IPS DF 6.9 (cell line): ENCODE measurements at places on chromosomes 5 and 9.

GRCh38 chr9:108283696-108284095 is 572.1 kb downstream of the ACTL7B start:
- DNase-seq = no peak

GRCh38 chr9:16809912-16810610 is 60.4 kb downstream of the BNC2 start:
- peak; percentile 100 for DNase-seq

DNA sequence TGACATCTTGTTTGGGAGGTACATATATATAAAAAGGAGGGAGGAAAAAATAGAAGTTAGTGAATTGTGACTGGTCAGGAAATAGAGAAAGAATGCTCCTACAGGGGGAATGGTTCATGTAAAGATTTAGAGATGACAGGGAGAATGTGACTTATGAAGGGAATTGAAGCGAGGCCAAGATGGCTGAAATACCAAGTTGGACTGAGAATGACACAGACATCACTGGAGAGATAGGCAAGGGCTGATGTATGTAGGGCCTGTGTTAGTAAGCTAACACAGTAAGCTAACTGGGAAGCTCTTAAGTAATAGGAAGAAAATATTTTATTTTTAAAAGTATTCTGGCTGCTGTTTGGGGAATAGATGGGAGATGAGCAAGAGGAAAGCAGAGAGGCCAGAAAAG is 286.3 kb downstream of the NNT start:
- DNase-seq = no peak

GRCh38 chr5:73312146-73312871 is 136.3 kb downstream of the FOXD1 start:
- no peak for DNase-seq

GRCh38 chr5:127186657-127187056 is 103.9 kb upstream of the MEGF10 start:
- no peak for DNase-seq

DNA sequence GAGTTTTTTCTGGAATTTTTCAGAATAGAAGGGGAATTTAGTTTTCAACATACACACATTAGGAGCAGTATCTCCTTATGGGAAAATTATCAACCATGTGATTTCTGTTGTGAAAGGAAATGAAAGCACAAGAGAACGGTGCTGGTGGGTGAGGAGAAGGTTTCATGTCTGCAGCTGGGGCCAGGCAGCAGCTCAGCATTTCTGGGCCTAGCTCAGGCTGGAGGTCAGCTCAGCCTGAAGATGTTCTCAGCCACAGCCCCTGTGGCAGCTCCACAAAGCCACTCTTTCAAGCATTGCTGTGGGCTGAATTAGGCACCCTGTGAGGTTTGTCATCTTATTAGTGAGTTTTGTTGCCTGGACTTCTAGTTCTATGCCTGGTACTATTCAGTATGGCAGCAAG is 90.3 kb downstream of the DIRAS2 start:
- DNase-seq = no peak

DNA sequence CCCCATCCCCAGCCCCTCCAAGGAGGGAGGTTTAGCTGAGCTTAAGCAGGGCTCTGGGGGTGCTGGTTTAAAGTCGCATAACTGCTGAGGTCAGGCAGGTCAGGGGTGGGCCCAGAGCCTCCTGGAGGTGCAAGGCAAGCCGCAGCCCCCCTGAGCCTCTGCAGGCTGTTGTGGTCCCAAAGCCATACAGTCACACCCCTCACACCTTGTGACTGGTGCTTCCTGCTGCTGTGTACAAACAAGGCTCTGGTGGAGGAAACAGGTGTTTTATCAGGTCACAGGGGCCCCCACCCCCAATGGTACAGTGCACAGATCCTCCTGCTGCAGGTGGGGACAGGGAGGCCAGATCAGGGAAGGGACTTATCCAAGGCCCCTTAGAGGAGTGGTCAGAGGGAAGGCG is 8.0 kb downstream of the TCF7 start:
- DNase-seq = no peak

DNA sequence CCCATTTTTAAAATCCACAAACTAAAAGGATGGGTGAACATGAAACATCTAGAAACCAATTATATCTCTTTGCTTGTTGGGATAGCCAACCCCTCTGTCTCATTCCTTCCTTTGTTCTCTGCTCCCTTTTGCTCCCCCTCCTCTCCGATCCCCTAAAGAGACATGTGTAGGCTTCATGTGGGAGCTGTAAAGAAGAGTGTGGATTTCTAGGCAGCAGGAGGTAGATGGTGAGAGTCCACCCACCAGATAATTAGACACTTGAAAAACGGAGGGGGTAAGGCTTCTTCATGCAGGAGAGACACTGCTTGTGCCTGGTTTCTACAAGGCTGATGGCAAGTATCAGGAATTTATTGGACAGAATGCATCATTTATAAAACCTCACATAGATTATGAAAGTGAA is 27.3 kb upstream of the CFAP157 start:
- no peak for DNase-seq

DNA sequence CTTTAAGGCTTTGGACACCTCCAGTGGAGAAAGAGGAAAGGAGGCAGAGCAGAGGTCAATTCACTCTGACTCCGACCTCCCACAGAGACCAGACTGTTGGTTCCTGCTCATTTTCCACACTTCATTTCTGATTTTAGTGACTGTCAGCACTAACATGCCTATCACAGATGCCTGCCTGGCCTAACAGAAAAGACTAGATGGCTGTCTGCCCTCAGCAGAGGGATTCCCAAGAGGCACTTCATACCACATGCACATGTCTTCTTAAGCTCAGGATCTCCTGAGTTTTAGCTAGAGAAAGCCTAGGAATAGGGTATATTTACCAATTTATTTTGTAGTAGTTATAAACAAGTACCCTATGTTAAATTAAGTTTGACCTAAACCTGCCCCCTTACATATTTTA is 336.0 kb downstream of the ENC1 start:
- no peak for DNase-seq

GRCh38 chr9:84301851-84302250 is 38.7 kb downstream of the SLC28A3 start:
- no peak for DNase-seq

- no peak for DNase-seq
These were observed 10.2 kb downstream of the BTNL8 start for GRCh38 chr5:180908998-180909731.

DNA sequence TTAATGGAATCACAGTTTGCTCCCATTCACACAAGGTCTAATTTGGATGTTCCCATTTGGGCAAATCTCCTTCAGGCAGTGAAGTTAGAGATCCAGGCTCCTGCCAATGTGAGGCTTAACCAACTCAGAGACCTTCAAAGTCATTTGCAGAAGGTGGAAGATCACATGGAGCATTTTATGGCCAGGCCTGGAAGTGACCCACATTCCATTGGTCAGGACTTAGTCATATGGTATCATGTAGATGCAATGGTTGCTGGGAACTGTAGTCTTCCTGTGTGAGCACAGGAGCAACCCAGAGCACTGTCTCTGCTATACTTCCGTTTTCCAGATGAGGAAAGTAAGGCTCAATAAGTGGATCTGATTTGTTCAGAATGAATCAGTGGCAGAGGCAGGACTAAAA is 292.7 kb upstream of the SMARCA2 start:
- DNase-seq = no peak
